ENCODE measurements at places on chromosomes 1 and 21.

GRCh38 chr1:213996320-213997037, 8.7 kb downstream of the PROX1 start:
- no peak for DNase-seq

- no peak for DNase-seq
These were observed 1298.9 kb upstream of the ADGRL4 start for GRCh38 chr1:80305466-80305865.

DNA sequence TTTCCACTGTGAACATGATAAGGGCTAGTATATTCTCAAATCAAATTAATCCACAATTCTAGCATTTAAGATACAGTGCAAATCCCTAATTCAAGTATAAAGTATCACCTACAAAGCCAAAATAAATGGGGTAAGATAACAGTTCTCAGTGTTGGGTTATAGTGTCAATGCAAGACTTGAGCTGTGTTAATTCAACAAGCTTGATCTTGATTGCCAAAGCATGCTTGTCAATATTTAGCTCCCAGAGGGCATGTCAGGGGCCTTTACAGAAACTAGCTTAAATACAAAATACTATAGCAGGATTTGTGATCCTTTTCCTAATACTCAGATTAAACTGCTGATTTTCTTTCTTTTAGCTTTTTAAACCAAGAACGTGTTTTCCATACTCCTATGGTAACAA, 541.3 kb downstream of the PTBP2 start:
- no peak for DNase-seq

DNA sequence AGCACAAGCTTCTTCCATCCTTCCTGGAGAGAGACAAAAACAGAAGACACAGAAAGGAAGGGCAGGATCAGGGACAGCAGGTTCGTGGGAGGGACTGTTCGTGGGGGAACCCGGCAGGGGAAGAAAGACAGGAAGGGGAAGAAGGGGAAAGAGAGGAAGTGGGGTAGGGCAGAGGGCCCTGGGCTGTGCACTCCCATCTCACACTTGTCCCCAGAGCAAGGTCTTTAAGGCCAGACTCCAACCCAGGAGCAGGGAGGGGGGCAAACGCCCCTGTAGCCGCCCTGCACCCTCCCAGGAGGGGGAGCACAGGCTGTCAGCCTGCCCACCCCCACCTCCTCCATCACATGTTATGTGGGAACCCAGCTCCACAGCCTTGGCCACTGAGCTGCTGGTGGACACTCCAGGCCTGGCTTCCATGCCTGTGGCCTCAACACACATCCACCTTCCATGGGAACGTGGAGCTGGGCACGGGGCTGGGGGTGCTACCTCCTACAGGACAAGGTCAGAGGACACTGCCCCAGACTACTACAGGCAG, 9.3 kb downstream of the SLC19A1 start:
- peak; percentile 16 for DNase-seq

- no peak for DNase-seq
These were observed 17.0 kb downstream of the MARK1 start for GRCh38 chr1:220544901-220545303.

DNA sequence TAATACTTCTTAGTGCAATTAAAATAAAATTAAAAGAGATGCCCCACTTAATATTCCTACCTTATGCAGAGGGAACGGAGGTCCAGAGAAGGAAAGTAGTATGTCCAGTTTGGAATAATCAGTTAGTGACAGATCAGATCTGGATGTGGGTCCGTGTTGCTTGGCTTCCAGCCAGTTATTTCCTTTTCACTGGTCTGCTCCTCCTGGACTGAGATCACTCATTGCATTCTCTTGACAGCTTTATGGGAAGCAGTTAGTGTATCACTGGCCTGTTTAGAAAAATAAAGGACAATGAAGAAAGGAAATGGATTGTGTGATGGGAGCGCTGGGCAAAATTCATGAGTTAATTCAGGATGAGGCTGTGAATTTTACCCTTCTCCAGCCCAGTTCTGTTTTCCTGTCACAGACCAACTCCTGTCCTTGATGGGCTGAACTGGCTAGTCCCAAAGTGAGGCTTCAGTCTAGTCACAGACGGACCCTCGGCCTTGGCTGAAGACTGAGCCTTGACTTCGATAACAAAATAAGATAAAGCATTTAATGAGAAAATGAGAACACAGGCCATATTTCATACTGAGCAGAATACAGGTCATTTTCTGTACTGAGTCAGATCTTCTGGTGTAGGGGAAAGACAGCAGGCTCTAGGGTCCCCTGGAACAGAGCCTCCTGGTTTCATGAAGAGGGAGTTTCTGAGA, 85.2 kb upstream of the TRABD2B start:
- DNase-seq = no peak

- DNase-seq = no peak
These were observed 15.1 kb downstream of the PLEKHO1 start for GRCh38 chr1:150164779-150165178.

DNA sequence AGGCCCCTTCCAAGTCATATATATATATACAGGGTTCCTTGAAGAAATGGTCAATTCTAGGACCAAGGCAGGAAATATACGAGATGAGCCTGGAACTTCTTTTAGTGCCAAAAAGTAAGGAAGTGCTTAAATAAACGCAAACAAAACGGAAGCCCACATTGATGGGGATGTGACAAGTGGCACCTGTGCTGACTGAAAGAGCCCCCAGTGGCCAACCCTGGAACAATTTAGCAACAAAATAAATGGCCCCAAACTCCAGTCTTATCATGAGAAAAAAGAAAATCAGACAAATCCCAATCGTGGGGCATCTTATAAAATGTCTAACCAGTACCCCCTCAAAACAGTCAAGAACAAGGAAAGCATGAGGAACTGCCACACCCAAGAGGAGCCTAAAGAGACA, 17.7 kb downstream of the PLA2G5 start:
- no peak for DNase-seq

- DNase-seq = no peak
These were observed 3.0 kb upstream of the OTUD3 start for GRCh38 chr1:19879227-19879626.

GRCh38 chr1:246110343-246111219, 396.5 kb downstream of the SMYD3 start:
- no peak for DNase-seq

DNA sequence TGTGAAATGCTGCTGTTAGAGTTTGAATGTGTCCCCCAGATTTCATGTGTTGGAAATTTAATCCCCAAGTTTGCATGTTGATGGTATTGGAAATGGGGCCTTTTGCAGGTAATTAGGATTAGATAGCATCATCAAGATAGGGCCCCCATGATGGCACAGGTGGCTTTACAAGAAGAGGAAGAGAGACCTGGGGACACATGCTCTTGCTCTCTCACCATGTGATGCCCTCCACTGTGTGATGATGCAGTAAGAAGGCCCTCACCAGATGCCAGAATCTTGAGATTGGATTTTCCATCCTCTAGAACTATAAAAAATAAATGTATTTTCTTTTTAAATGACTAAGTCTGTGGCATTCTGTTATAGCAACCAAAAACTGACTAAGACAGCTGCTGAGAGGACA, 57.0 kb upstream of the NEK7 start:
- DNase-seq = no peak

DNA sequence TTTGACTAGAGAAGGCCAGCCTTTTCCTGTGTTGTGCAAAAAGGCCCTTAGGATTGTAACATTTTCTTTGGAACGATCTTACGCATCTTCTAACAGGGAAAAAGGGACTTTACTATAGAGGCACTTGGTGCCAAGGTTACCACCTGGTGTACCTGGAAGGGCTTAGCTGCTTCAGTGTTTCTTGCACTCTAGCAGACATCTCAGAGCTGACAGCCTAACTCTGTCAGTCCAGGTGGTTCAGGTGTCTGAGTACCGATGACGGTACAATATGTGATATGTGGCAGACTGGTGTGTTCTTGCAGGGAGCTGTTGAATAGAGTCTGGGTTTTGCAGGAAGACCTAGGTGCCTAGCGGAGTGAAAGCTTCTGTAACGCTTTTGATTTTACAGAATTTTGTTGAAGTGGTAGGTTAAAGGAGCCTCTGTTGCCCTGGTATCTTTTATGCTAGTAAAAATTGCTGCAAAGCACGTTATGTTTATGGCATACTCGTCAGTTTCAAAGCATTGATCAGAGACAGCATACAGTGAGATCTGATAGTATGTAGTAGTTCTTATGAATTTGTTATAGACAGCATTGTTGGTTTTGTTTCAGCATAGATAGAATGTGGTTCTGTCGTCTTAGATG, 1.4 kb downstream of the MAGI3 start:
- no peak for DNase-seq

DNA sequence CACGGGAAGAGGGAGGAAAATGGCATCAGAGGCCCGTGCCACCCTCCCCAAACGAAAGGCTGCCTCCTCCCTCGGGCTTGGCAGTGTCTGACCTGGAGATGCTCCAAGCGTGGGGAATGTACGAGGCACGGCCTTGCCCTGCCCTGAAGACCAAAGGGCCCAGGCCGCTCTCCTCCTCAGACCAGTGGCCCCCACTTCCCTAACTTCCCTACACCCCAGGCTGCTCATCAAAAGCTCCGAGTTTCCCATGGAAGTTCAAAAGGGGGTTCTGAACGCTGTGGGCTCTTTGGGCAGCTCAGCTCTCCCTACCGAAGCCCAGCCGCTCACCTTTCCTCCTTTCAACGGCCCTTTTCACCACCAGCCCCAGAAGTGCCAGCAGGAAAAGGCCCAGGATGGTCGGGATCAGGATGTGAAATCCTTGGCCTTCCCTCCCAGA, 11.8 kb downstream of the FCMR start:
- DNase-seq = no peak

DNA sequence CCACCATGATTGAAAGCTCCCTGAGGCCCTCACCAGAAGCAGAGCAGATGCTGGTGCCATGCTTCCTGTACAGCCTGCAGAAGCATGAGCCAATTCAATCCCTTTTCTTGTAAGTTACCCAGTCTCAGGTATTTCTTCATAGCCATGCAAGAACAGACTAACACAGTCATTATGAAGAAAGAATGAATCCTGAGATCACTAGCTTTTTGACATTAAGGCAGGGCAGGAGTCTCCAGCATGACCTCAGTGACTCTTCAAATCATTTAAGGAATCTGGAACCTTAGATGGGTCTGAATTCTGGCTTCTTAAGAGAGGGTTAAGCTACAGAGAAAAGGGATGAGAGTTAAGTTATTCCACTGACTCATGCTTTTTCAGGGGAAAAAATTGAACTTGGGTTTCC, 79.0 kb downstream of the PTPN14 start:
- DNase-seq = no peak

- no peak for DNase-seq
These were observed 587.5 kb upstream of the NEGR1 start for GRCh38 chr1:72869873-72870272.

- DNase-seq = no peak
These were observed 84.1 kb upstream of the ZNF326 start for GRCh38 chr1:89910780-89911179.

GRCh38 chr1:94025383-94026340, 95.3 kb downstream of the ABCA4 start:
- no peak for DNase-seq

GRCh38 chr1:160081261-160081936, at the start of gene KCNJ9:
KCNJ9 (plus strand) TSS chr1:160081538; CDS start chr1:160084031, 2,493 bp downstream.
- no peak for DNase-seq

DNA sequence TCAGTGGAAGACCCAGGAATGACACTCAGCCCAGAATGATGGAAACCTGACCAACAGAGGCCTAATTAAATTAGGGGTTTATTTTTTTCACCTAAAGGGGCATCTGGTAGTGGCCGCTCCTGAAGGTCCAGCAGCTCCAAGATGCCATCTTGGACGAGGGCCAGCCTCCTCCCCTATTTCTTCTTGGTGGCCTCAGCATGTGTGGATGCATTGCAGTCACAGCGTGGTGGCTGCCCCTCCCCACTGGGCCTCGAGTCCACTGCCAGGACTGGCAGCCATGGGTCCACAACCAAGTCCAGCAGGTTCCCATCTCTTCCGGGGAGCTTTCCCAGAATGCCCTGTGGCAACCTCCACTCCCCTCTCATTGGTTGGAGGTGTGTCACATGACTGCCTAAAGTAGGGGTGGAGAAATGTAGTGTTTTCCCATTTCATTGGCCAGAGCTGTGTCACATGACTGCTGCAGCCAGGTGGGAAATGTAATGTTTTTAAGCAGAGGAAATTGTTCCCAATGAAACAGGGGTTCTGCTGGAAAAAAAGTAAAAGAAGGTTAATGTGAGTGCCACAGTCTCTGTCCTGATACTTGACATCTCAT, 628.2 kb downstream of the PTPRU start:
- DNase-seq = no peak

DNA sequence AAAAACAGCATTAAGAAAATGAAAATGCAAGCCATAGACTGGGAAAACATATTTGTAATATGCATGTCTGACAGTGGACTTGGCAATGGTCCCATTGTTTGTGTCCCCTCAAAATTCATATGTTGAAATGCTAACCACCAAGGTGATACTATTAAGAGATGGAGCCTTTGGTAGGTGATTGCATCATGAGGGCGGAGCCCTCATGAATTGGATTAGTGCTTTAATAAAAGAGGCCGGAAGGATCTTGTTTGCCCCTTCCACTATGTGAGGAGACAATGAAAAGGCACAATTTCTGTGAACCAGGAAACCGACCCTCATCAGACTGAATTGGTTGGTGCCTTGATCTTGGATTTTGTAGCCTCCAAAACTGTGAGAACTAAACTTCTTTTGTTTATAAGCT, 232.3 kb downstream of the GPR52 start:
- DNase-seq = no peak

DNA sequence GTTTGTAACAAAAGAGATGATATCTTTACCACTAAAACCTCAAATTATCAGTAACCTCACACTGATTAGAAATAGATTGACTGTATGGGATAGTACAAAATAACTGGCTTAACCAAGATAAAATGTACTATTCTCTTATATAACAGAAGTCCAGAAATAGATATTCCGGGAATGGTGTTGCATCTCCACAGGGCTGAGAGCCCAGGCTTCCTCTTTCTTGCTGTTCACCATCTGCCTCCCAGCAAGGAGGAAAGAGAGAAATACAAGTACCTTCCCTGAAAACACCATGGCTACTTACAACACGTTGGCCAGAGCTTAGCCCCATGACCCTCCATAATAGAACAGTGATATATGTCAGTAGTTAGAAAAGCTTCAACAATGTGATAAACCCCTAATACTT, 47.0 kb upstream of the KCNK1 start:
- no peak for DNase-seq

DNA sequence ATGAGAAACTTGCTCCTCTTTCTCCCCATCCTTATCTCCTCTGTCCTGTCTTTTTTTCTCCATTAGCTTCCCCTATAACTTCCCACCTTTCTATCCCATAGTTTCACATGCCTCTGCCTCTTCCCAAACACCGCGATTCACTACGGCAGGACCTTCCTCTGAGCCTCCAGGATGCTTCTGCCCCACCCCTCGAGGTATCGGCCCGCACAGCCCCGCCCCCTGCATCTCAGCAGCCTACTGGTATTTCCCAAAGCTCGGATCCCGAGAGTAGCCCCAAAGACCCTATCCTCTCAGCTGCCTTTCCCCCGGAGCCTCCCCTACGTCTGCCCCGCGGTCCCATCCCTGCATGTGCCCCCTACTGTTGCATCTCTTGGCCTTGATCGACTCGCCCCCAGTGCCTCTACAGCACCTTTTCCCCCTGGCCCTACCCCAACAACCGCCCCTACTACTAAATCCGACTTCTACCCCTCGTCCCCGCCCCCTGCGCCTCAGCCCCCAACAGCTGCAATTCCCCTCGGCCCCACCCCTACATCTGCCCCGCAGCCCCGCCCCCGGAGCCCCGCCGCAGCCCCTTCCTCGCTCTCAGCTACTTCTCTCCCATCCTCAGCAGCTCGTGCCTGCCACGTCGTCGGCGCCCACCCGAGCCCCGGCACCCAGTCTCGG, 512 bp downstream of the PIAS3 start:
- DNase-seq = peak; percentile 64

Data from CD4-positive, alpha-beta T cell treated with Interferon gamma for 1 hour (primary cell).